SW 1271 (cell line): ENCODE measurements at places on chromosomes 2 and 18.

- DNase-seq, result no peak
Measured at GRCh38 chr2:99974682-99975375, 167.6 kb downstream of the AFF3 start.

DNA sequence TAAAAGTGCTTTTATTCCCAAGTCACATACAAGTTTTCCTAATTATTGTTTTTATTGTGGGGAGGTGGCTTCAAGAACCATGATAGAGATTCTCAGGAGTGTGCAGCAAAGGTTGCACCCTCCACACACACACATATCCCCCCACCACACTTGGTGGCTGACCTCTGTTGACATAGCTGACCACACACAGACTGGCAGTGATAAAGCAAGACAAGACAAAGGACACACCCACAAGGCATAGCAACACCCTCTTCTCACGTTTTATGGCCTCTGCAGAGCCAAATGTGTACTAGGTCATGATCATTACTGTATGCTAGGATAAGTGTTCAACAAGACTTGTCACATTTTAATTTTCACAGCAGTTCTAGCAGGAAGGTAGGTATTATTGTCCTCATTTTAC, 143.0 kb upstream of the EPC2 start:
- DNase-seq, result no peak

GRCh38 chr2:144114760-144115159, 405.2 kb downstream of the ZEB2 start:
- DNase-seq, result no peak

DNA sequence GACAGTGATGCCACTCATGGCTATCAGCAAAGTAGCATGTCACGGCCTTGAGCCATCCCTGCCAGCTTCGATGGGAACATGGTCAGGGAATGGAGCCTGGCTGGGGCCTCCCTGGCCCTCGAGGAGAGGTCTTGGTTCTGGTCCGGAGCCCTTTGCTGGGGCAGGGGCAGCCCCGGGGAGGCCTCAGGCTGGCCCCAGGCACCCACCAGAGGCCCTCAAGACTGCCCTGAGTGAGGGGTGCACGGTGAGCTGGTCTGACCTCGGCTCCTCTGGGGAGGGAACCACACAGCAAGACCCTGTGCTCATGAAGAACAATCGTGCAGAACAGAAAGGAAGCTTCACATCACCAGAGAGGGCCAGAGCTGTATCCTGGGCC, 75.2 kb upstream of the OTOS start:
- no peak for DNase-seq

DNA sequence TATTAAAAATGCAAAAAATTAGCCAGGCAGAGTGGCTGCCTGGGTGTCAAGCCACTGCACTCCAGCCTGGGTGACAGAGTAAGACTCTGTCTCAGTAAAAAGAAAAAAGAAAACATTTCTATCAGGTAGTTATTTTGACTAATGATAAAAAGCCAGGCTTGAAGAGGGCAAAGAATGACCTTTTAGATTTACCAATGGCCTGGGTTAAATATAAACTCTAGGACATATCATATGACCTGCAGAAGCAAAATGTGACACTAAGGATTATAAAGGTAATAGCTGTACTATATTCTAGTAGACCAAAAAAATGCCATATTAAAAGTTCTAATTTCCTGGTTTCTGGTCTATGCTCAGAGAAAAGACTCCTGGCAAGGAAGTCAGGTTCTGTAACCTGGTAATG, 16.1 kb upstream of the STAMBP start:
- no peak for DNase-seq

GRCh38 chr2:208025814-208026184, 472 bp upstream of the PLEKHM3 start:
- DNase-seq, result no peak
